ENCODE measurements at places on chromosomes 16 and 17.

GRCh38 chr16:8722025-8722348, 47.6 kb downstream of the ABAT start:
- no peak for DNase-seq

DNA sequence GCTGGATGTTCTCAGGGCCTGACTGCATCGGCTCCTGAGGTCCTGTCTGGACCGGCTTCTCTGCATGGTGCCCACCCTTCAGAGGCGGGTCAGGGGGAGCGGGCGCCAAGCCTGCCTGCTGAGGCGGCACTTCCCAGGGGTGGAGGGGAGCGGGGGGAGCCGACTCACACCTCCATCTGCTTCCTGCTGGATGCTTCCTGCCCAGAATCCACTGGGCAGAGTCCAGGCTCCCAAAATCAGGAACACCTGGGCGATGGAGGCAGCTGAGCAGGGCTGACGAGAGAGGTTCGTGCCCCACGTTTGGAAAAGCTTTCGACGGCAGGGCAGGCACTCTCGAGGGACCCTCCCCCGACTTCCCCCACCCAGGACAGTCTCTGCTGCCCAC, 42.2 kb downstream of the TIMM22 start:
- no peak for DNase-seq

DNA sequence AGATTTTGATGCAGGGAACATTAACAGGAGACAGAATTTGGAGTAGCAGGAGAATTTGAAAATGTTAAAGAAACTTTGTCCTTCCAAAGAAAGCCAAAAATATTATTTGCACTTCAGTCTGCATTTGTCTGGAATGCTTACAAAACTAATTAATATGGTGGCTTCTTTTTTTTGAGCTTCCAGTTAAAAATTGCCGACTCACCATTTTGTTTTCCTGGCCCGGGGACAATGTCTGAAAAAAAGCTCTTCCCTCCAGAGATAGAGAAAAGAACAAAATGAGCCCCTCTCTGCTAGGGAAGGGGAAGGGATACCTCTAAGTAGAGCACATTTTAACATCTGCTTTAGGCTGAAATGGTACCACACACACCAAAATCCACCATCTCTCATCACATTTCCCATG, 360.8 kb downstream of the SOX9 start:
- DNase-seq = no peak

DNA sequence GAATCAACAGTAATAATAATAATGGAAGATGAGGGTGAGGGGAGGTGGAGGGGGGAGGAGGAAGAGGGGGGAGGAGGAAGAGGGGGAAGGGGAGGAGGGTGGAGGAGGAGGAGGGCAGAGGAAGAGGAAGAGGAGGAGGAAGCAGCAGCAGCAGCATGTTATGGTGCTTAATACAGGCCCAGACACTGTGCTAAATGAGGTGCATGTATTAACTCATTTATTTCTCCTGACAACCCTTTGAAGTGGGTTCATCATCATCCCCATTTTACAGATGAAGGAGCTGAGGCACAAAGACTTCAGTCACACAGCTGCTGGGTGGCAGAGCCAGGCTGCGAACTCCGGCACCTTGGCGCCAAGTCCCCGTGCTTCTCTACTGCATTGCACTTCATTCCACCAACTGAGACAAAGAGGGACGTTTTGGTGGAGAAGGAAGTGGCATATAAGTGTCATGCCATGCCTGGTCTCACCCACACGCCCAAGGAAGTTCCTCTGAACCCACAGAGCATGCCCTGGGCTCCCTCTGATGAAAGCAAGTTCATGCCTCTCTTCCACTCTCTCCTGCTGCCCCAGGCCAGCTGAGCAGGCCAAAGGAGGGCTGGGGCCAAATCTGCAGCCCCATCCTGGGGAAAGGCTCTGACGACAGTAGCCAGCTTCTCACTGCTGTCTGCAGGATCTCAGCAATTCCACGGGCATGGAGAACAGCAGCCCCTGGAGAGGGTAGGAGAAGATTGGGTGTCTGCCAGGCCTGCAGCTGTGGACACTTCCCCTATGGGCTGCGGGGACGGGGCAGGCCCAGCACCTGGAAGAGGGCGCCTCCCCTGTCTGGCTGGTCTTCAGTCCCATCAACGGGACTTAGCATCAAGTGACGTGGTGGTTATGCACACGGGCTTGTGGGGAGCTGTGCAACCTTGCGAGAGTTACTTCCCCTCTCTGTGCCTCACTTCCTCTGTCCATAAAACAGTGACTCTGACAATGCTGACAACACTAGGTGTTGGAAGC, 21.8 kb downstream of the XYLT1 start:
- no peak for DNase-seq

DNA sequence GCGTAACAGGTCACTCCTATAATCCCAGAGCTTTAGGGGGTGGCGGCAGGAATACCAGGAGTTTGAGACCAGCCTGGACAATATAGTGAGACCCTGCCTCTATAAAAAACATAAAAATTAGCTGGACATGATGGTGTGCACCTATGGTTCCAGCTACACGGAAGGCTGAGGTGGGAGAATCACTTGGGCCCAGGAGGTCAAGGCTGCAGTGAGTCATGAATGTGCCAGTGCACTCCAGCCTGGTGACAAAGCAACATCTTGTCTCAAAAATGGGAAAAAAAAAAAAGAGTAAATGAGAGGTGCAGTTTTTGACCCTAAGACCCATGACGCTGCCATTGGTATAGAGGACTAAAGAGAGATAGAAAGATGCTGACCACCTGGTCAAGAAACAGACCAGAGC, 16.1 kb downstream of the PARN start:
- no peak for DNase-seq

GRCh38 chr17:227078-227945, 45.9 kb upstream of the DOC2B start:
- no peak for DNase-seq

GRCh38 chr17:34673995-34674890, 94.9 kb downstream of the TMEM132E start:
- DNase-seq = peak; percentile 18

DNA sequence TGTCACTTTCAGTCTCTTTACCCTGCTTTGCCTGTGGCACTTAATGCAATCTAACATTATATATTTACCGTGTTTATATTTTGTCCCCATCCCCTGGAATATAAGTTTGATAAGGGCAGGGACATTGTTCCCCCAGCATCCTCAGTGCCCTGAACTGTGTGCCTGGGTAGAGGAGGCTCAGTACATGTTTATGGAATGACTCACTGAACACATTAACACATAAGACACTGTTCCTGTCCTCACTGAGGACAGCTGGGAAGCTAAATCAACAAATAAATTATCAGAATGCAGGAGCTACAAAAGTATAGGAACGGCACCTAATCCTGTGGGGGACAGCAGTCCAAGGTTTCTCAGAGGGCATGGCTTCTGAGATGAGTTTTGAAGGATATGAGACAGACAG, 27.8 kb downstream of the GRIN2A start:
- no peak for DNase-seq

GRCh38 chr17:38898291-38898679, 27.1 kb upstream of the LASP1NB start:
- DNase-seq = no peak

- no peak for DNase-seq
Measured at GRCh38 chr17:4479982-4480751, 18.5 kb upstream of the SPNS2 start.

All from D341Med (cell line).